ENCODE measurements at places on chromosomes 1 and 21. TPM values are rescaled to one million over a fixed set of nuclear protein-coding genes. Genes with fewer than 3 reads are reported as not detected.

GRCh38 chr1:150563340-150564038, 14.3 kb downstream of the ADAMTSL4 start:
- peak; percentile 60 for DNase-seq

- peak; percentile 90 for DNase-seq
Observed at GRCh38 chr1:109240158-109241152, 8.9 kb upstream of the CELSR2 start.

DNA sequence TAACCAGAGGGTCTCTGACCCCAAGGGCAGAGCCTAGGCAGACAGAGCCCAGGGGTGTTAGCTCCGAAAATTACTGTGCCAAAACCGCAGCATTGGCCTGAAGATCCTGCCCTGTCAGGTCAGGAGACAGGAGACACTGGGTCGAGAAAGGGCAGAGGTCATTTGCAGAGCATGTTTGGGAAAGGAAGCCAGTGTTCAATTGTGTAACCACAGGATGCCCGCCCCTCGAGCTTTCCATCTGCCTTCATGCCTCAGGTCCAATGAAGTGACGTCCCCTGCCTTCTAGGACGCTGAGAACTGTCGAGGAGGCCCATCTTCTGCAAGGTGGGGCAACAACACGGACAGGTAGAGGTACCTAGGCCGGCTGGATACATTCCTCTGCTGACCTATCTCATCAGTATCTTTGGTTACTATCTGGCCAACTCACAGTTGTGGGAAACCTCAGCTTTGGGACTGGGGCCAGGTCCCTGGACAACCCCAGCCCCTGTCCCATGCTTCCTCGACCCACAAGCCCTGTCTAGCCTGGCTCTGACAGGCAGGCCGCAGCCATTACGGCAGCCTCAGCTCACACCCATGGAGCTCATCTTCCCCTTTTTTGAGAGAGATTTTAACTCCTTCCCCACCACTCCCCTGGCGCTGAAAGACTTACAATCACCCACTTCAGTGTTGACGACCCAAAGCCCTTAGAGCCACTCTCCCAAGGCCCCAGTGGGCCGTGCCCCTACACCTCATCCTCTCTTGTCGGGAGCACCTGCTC, 1.3 kb downstream of the ARL8A start:
- DNase-seq, result no peak

DNA sequence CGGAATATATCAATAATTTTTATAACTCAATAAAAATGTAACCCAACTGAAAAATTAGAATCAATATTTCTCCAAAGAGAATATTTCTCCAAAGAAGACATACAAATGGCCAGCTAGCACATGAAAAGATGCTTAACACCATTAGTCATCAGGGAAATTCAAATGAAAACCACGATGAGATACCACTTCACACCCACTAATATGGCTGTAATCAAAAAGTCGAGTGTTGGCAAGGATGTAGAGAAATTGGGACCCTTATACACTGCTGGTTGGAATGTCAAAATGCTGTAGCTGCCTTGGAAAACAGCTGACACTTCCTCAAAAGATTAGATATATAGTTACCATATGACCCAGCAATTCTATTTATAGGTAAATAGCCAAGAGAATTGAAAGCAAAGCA, 133.0 kb downstream of the GPR52 start:
- no peak for DNase-seq

DNA sequence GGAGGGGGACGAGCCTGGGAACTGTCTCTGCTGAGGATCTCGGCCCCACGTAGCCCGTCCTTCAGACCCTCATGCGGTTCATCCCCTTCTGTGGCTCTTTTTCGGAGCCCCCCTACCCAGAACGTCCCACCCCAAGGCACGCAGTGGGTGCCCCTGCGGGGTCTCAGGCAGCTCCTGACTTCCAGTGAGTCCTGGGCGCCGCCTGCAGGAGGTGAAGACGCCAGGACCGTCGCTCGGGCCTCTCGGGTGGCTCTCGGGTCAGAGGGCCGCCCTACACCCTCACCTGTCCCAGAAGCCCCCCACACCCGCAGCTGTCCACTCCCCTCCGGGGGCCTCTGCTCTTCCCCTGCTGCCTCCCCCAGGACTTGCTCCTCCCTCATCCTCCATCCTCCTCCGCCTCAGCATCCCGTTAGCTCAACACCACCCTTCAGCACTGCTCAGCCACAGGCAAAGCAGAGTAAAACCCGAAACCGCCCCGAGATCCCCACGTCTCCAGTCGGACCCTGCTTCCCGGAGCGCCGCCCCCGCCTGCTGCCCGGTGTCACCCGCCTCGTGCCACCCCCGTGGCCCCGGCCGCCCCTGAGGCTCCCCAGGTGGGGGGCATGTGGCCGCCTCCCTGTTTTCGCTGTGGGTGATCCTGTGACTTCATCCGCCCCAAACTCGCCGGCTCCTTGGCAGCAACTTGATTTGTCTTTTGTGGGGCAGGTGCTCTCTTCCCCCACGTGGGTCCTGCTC, 13.3 kb upstream of the POFUT2 start:
- DNase-seq, result no peak

- DNase-seq, result peak; percentile 98
Observed at GRCh38 chr21:34887725-34888568, 161.2 kb downstream of the RUNX1 start.

- no peak for DNase-seq
Observed at GRCh38 chr1:24951337-24951736, 21.3 kb upstream of the RUNX3 start.

DNA sequence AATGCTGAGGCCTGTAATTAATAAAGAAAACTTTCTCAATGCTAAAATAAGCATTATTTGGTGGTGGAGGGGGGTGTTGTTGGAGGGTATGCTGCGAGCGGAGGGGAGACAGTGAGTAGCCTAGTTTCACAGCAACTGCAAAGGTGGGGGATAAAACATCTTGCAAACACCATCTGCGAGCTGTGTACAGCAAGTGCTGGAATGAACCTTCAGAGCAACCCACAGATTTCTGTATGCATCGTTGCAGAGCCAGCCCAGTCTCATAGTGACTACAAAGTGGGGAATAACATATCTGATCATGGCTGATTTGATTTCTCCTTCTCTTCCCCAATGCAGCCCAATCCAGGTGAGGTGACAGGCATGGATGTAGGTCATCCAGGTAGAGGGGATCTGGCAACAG, 80.7 kb upstream of the COG2 start:
- DNase-seq, result no peak

DNA sequence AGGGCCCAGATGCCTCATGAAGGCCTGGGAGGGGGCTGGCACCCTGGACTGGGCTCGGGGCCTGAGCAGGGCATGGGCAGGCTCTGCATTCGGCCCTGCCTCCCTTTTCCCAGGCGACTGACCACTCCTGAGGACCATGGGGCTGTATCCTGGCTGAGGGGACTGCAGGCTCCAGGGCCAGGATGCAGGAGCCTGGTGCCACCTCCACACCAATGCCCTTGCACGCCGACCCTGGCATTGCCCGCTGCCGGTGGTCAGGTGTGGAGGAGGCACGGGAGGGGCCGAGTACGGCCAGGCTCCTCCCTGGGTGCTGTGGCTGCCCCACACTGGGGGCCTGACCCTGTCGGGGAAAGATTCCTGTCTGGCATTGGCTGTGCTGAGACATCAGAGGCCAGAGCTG, 128.9 kb downstream of the SIK1 start:
- DNase-seq, result no peak

DNA sequence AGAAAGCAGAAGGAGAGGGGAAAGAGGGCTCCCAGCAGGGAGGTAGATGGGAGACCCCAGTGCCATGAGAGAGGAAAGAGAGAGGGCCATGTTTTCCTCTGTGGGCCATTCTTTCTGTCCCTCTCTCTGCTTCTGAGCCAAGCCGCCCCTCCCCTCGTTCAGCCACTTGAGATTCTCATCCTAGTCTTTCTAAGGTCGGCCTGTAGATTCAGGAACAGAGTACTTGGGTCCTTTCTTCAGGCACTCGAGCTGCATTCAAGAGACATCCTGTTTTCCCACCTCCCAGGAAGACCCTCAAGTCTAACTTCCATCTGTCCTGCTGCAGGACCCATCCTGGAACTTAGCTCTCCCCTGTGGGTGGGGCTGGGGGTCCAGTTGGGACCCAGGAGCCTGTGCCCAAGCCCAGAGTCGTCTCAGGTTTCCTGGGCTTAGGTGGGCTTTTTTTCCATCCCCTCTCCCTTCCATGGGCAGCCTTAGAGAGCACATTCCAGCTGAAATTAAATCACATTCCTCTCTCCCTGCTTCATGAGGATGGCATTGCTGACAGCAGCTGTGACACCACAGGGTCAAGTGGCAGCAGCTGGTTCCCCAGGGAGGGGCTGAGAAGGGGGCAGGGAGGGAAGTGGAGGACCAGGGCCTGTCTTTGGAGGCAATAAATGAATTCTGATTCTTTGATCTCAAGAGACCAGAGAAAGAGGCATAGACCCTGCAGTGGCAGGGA, 13.0 kb downstream of the NES start:
- DNase-seq, result peak; percentile 39

DNA sequence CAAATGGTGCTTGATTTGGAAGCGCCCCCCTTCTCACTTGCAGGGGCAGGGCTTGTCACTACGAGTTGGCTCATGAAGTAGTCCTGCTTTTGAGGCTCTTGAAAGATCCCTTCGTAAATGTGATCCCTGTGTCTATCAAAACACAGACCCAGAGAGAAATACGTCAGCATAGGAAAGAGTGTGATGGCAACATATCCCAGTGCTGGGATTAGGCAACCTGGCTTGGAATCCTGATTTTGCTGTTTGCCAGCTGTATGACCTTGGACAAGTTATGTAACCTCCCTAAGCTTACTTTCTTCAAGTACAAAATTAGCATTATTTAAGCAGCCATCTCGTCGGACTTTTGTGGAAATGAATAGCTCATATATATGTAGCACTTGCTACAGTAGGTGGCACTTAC, 228.4 kb downstream of the ATG4C start:
- no peak for DNase-seq

DNA sequence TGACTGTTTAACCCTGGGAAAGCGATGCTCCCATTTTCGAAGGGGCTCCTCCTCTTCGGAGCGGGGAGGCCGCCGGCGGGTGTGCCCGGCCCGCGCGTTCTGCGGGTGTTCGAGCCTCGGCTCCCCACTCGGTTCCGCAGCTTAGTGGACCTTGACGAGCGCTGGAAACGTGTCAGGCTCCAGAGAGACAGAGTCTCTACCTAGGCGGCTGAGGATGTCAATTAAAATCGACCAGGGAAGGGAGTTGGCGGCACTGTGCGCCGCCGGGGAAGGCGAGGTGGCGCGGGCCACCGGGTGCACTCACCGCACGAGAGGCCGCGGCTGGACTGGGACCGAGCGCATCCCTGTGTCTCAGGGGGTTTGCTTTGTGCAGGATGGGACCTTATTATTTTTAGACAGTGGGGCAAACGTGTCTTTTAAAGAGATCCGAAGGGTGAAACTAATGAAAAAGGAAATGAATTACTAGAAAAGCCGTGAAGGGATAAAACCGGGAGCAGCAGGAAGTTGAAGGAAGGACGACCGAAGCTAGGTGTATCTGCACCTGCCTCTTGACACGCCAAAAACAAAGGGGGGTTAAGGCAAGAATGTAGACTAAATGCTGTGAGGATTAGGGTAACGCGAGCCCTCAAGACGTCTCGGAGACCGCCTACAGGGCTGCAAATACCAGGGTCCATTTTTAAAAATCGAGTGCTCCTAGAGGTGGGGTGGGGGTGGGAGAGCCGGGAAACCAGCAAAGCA, 5.6 kb downstream of the LHX4 start:
- no peak for DNase-seq

DNA sequence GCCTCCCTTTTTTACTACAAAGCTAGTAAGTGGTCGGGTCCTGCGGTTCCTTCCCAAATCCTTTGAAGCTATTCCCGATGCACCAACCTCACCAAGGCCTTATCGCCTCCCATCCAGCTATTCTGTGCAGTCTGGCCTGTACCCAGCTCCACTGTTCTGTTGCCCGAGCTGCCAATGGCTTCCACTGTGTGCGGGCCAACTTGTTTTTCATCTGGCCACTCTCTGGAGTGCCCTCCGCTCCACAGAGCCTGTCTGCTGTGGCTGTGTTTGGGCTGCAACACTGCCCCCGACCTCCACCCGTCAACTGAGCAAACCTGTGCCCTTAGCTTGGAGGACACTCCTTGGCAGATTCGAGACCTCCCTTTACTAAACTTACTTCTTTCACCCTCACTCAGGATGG, 125.0 kb downstream of the KIAA0319L start:
- no peak for DNase-seq

- DNase-seq, result peak; percentile 67
Observed at GRCh38 chr21:29504751-29505321, 206.1 kb downstream of the BACH1 start.

DNA sequence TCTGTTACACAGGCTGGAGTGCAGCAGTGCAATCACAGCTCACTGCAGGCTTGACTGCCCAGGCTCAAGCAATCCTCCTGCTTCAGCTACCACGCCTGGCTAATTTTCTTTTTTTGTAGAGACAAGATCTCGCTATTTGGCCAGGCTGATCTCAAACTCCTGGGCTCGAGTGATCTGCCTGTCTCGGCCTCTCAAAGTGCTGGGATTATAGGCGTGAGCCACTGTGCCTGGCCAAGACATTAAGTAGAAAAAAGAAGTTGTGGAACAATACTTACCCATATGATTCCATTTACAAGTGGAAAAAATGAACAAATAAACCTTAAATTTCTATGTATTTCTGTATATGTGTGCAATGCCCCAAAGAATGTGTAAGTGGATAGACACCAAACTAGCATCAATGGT, 30.3 kb upstream of the ID3 start:
- DNase-seq, result no peak

DNA sequence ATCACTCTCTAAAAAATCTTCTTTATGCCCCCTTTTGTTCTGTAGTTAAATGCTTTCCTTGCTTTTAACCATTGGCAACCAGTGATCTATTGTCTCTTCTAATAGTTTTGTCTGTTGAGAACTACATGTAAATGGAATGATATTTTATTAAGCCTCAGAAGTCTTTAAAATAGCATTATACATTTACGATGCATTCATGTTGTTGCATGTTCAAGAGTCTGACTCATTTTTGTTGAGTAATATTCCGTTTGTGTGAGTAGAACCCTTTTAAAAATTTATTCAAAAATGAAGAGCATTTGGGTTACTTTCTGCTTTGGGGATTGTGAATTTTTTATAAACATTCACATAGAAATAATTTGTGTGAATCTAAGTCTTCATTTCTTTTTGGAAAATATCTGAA, 1352.9 kb downstream of the NCAM2 start:
- no peak for DNase-seq

- DNase-seq, result no peak
Observed at GRCh38 chr21:38422082-38422481, 76.2 kb downstream of the ERG start.

PALMD gene
- 2.7 TPM for total RNA-seq

ACKR1 gene
- not detected for total RNA-seq

RGS1 gene
- total RNA-seq, result not detected

TMEM125 gene
- total RNA-seq, result not detected

S100A8 gene
- not detected for total RNA-seq

PDZK1IP1 gene
- not detected for total RNA-seq

VHLL gene
- not detected for total RNA-seq

SSX2IP gene
- 46.9 TPM for total RNA-seq

FMOD gene
- total RNA-seq, result 0.03 TPM

CHIA gene
- total RNA-seq, result not detected

AURKAIP1 gene
- total RNA-seq, result 308 TPM
